GM13976 (cell line): ENCODE measurements at places on chromosomes 3 and 15.

GRCh38 chr3:125340121-125340520, 35.0 kb downstream of the ZNF148 start:
- DNase-seq, result no peak

DNA sequence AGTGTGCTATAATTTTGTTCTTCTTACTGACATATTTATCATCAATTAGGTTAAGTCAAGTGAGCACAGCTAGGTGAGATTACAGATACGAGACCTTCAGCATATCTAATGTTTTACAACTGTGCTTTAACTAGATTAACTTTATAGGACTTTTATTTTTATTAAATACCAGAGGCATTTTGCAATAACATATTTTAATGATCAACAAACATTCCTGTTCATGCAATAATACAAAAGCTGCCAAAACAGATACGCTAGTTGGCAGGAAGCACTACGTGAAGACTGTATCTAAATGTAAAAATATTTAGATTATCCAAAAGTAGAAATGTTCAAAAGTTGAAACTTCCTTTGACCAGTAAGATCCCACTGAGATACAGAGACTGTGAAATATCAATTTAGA, 139.1 kb downstream of the CBLB start:
- no peak for DNase-seq

DNA sequence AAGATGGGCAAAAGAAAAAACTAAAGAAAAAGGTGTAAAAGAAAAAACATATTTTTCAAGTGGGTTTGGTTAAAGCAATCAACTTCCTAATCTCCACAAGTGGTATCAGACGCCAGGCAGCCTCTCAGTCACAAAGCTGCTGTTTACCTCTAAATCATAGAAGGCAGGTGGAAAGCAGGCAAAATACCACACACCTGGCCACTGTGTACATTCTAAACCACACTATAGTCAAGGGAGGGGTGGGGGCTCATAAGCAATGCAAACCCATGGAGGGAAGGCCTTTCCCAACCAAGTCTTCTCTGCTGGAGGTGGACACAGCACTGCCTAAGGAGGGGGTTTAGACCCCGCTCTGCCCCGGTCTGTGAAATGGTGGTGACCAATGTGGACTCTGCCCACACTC, 50.4 kb downstream of the MCF2L2 start:
- no peak for DNase-seq

GRCh38 chr3:79506751-79507150, 261.0 kb downstream of the ROBO1 start:
- DNase-seq, result no peak

GRCh38 chr3:81709606-81710005, 51.8 kb downstream of the GBE1 start:
- DNase-seq, result no peak

DNA sequence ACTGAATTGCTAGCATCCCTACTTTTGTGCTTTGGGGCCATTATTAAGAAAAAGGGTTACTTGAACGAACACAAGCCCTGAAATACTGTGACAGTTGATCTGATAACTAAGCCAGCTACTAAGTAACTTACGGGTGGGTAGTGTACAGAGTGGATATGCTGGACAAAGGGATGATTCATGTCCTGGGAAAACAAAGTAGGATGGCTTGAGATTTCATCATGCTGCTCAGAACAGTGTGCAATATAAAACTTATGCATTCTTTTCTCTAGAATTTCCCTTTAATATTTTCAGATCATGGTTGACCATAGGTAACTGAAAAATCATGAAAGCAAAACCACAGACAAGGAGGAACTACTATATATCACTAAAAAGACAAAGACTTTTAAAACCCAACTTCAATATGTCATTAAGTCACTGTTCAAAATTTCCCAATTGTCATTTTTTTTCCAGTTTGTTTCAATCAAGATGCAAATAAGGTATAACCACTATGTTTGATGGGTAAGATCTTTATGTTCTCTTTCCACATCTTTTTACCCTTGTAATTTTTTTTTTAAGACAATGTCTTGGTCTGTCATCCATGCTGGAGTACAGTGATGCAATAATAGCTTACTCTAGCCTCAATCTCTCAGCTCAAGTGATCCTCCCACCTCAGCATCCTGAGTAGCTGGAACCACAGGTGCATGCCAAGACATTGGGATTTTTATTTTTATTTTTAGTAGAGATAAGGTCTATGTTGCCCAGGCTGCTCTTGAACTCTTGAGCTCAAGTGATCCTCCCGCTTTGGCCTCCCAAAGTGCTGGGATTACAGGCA, 67.7 kb downstream of the IFT80 start:
- no peak for DNase-seq

DNA sequence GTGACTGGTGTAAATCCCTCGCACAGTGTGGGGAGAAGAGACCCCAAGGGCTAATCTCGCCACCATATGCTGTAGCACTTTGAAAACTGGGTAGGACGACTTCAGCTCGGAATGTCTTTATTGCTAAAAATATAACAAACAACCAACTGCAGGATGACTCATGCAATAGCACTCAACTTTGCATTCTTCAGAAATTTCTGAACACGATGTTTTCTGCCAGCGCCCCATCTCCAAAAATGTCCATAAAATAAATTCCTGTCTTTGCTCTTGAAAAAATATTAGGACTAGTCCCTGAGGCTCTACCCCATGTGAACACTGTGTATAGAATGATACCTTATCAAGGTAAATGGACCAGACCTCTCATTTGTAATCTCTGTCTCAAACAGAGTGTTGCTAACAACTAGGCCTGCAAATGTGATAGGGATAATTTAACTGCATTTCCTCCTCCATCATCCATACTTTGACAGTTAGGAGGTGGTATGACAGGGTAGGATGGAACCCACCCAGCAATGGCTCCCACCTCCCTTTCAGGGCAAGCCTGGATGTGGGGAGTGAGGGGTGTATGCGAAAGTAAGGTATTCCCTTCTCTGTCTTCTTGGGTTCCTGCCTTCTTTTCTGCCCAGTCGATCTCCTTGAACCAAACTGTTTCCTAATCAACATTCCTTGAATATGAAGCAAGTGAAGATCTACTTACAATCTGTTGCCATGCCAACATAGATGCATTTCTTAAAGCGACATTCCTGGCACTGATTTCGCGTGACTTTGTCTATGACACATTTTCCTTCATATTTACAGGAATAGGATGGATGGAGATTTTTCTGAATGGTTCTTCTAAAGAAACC, 201.1 kb downstream of the NR1D2 start:
- DNase-seq, result no peak

- DNase-seq, result no peak
Measured at GRCh38 chr3:25749031-25749581, 34.1 kb downstream of the NGLY1 start.

DNA sequence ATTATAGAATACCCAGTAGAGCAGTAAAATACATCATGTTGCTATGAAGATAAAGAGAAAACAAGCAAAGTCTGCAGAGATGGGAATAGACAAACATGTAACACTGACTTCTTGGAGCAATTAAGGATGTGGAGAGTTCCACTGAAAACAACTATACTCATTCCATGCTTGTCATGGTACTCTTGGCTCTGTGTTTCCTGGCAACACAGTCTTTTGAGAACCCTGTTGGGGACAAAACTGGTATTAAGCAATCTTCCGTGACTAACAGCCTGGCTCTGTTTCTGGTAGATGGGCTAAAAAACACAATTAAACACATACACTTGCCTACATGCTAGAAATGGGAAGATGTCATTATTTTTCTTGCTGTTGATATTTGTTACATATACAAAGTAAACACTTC, 1212.3 kb upstream of the GBE1 start:
- no peak for DNase-seq

DNA sequence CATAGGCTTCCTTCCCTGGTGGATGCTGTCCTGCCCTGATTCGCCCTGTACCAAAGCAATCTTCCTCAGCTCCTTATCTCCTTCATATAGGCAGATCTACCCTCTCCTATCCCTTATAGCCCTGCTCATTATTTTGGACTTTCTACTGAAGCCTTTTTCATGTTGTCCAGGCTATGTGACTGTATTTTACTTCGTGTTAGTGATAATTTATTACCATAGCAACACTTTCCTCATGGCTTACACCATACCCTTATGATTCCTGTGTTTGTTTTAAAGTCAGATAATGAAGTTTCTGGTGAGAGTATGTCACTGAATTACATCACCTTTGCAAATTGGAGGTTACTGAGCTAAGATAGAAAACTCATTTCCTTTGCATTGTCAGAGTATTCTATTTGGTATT, 352.6 kb downstream of the NLGN1 start:
- no peak for DNase-seq

DNA sequence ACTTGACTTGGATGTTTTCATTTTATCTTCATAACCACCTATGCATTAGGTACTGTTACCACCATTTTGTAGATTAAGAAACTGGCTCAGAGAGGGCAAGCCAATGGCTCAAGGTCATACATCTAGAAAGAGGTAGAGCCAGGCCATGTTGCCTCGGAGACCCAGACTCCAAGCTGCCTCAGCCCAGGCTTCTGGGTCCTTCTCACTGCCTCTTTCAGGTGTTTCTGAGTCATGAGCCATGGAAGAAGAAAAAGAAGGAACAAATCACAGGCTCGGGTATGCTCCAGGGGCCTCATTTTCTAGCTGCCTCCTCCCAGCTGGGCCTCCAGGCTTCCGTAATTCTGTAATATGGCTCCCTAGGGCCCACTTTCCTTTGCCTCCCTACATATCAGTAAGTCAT, 226.5 kb upstream of the TOPAZ1 start:
- DNase-seq, result no peak

DNA sequence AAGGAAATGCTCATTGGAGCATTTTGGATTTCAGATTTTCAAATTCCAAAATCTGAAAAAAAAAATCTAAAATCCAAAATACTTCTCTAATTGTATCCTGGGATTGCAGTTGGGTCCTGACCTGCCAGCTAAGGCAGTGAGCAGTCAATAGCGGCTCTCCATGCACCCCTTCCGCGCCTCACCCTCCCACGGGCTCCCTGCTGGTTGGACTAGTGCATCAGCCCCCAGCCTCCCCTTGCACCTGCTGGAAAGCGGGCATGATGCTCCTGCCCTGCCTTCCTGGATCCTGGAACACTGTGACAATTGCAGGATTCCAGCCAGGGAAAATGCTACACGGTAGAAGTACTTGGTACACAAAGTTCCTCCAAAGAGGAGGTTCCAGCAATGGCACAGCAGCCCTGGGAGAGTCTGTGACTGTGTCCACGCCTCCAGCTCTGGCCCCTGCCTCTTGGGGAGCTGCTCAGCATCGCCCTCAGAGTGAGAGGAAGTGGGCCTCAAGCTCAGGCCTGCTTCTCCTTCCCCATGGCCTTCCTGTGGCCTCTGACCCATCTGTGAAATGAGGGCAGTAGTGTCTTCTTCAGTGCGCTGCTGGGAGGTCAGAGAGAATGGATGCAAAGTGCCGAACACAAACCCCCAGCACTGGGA, 39.5 kb upstream of the CHRNB4 start:
- DNase-seq, result no peak

DNA sequence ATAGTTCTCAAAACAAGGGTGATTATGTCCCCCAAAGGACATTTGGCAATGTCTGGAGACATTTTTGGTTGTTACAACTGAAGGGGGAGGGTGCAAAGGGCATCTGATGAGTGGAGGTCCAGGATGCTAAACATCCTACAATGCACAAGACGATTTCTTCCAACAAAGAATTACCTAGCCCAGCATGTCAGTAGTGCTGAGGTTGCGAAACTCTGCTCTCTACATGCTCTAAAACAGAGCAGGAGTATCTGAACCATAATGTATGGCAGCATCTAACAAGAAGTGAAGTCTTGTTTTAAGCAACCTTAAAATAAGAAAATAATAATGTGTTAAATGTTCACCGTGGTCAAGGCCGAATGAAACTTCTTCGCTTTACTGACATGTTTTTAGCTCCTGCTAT, 7.0 kb downstream of the GYG1 start:
- no peak for DNase-seq

DNA sequence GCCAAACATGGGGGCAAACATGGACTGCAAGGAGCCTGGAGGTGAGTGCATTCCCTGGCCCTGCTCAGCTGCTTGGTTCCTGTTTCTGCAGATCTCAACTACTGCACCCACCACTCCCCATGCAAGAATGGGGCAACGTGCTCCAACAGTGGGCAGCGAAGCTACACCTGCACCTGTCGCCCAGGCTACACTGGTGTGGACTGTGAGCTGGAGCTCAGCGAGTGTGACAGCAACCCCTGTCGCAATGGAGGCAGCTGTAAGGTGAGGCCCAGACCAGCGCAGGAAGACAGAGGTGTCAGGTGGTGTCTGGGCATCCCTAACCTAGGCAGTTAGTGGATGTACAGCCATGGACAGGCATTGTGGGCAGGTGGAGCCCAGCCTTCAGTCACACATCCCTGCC, 5.3 kb downstream of the DLL4 start:
- DNase-seq, result no peak

- no peak for DNase-seq
Measured at GRCh38 chr3:73480187-73480672, 144.5 kb downstream of the PDZRN3 start.

DNA sequence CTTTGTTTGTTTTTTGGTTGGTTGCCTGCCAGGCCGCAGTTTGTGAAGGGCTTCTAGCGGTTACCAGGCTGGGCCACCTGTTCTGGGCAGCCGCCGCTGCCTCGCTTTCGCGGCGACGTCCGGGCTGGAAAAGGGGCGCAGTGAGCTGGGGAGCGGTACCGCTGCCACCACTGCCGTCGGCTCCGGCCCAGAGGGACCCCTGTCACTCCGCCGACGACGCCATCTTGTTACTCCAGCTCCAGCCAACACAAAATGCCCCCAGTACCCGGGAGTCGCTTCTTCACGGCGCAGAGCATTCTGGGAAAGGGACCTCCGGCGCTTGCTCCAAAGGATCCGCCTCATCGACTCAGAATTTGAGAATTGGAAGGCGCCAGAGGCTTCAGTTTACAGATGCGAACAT, 238.8 kb downstream of the CDIN1 start:
- no peak for DNase-seq

GRCh38 chr3:113802795-113803455, 35.7 kb upstream of the GRAMD1C start:
- no peak for DNase-seq

DNA sequence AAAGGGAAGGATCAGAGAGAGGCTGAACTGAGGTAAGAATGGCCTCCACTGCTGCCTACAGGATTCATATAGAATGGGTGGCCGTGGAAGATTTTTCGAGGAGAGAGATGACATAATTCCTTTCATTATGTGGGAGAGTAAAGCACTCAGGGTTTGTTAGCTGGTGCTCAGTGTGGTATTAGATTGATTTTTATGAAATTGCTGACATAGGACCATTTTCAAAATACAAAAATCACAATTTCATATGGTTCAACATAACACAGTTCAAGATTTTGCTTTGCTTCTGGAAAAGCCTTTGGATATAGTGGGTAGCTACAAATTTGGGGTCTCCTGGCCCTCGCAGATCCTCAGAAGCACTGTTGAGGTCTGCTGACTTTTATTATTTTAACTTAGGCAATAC, 95.4 kb downstream of the KCNAB1 start:
- no peak for DNase-seq

DNA sequence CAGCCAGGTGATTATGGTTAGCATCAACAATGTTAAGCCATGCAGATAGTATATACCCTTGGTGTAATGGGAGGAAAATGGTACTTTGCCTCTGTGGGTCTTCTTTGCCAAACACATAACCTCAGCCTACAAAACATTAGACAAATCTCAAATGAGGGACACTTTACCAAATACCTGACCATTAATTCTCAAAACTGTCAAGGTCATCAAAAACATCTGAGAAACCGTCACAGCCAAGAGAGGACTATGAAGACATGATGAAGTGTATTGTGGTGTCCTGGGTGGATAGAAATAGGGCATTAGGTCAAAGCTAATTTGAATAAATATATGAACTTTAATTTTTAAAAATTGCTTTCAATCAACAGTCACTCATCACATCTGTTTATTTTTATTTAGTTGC, 1036.1 kb downstream of the AGBL1 start:
- no peak for DNase-seq

- no peak for DNase-seq
Measured at GRCh38 chr3:133910422-133910821, 14.7 kb upstream of the RAB6B start.
